Substantia nigra (tissue), 51 donors: ENCODE measurements at places on chromosomes 3 and 15.

- DNase-seq, result no peak
Observed at GRCh38 chr3:138862531-138862923, 27.8 kb upstream of the PIK3CB start.

- no peak for DNase-seq
Observed at GRCh38 chr3:30206051-30206450, 400.4 kb upstream of the TGFBR2 start.

GRCh38 chr3:124773351-124774326 lies 43.4 kb downstream of the UMPS start:
- DNase-seq, result no peak

DNA sequence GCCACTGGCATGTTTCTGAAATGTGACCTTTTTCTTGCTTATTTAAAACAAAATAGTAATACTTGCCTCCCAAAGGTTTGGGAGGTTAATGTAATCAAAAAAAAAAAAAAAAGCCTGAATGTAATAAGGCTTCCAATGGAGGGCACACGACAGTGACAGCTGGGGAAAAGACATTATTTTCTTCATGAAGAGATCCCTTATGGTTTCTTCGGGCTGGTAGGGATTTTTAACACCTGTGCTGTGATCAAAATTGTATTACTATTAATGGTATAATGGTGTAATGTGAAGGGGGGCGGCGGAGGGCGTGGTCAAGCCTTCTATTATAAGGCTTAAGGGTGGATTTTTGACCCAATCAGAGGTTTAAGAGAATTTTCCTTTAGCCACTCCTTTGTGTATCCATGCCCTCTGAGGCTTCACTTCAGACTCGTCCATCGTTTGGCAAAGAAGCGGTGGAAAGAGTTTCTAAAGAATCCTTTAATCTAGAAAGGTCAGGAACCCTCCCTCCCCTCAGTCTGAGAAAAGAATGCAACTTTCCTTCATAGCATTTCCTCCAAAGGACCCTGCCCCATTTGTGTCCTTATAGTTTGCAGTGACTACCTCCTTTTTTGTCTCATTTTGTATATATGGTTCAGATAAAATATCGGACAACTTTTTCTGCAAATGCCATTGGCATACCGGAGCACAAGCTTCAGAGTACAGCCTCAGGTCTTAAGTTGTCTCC lies 89.5 kb upstream of the CHD2 start:
- DNase-seq, result peak; percentile 56

DNA sequence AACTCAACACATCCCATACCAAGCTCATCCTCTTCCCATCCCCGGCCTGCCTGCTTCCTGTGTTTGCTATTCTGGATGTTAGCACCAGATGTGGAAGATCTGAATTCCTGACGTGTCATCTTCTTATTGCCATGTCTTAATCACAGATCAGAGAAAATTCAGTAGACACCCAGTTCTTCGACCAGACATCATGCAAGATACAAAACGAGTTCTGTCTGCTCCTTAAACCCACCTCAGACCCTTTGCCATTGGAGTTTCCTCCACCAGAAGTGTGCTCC lies 52.0 kb downstream of the FGD5 start:
- no peak for DNase-seq

- peak; percentile 57 for DNase-seq
Observed at GRCh38 chr3:42014921-42015533, 53.1 kb upstream of the ULK4 start.

GRCh38 chr3:128965818-128966217 lies 28.1 kb downstream of the CFAP92 start:
- DNase-seq, result no peak

DNA sequence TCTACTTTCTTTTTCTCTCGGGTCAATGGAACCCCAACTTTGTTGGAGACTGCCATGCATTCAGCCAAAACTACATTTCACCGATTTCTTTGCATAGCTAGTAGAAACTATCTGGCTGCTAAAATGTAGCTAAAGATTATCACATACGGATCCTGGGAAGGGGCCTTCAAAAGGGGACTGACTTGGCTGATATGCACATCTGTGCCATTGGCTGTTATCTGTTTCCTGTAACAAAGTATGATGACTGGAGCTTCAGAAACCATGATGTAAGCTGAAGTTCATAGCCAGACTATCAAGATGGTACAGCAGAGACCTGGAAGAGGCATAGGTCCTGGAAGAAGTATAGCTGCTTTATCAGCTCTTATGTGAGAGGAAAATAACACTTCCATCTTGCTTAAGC lies 179.1 kb downstream of the NSUN3 start:
- DNase-seq, result no peak

GRCh38 chr3:126102530-126102951 lies 18.6 kb upstream of the SLC41A3 start:
- DNase-seq, result no peak

DNA sequence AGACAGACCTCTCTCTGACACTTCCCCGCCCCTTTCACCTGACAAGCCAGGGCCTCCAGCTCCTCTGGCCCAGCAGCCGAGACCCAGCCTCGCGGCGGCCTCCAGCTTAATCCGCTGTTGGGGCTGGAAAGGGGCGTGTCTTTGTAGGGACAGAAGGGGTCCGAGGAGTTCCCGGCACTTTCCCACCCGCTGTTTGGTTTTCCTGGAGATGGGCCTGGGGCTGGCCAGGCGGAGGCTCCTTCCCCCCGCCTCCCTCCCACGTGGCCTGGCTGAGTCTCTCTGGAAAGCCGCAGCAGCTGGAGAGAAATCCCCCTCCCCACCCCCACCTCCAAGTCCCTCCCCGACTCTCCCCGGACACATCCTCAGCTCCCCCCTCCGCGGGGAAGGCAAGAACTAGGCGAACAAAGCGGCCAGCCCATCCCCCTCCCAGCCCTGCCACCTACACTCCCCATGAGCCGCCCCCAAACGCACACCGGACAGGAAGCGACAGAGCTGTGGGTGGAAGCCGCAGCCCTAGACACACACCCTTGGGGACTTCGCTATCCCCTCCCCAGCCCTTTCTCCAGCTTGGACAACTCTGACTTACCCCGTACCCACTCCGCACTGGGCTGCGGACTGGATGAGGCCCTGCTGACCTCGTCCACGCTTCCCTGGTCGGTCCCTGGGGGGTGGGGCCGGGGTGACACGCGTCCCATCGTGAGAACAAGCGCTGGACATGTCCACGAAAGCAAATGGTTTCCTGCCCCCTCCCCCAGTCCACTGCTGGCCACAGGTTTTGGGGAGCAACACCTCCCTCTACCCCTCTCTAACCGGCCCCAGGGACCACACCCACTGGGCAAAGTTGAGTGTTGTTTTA lies 1.2 kb downstream of the IGDCC4 start:
- DNase-seq, result no peak

DNA sequence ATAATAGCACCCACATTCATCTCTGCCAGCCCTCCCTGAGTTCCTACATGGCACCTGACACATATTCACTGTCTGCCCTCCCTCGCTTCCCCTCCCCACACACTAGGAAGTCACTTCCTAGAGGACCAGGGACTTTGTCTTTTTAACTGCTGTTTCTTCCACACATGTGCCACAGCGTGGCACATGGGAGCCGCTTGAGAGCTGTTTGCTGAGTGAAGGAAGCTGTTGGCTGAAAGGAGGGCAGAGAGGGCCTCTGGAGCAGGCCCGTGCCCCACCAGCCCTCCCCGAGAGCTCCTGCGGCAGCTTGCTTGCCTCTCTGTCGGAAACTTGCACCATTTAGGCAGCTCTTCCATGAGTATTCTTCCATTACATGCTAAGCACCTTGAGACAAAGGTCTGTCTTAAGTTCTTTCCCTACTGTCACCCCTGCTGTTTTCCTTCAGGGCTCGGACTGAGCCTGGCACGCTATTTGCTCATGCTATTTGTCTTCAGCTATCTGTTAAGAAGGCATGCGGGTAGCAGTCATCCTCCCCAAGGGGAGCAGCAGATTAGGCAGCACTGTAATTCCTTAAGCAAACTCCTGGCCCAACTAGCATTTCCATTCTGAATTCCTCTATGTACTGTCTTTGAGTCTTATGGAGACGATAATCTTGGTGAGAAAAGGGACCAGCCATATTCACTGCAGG lies 72.2 kb downstream of the CACNA1D start:
- no peak for DNase-seq

- no peak for DNase-seq
Observed at GRCh38 chr3:78621061-78621716, 1146.6 kb downstream of the ROBO1 start.

- DNase-seq, result no peak
Observed at GRCh38 chr3:104190681-104191080, 1176.0 kb upstream of the ALCAM start.

- DNase-seq, result no peak
Observed at GRCh38 chr3:141459008-141459407, 27.8 kb upstream of the RASA2 start.

DNA sequence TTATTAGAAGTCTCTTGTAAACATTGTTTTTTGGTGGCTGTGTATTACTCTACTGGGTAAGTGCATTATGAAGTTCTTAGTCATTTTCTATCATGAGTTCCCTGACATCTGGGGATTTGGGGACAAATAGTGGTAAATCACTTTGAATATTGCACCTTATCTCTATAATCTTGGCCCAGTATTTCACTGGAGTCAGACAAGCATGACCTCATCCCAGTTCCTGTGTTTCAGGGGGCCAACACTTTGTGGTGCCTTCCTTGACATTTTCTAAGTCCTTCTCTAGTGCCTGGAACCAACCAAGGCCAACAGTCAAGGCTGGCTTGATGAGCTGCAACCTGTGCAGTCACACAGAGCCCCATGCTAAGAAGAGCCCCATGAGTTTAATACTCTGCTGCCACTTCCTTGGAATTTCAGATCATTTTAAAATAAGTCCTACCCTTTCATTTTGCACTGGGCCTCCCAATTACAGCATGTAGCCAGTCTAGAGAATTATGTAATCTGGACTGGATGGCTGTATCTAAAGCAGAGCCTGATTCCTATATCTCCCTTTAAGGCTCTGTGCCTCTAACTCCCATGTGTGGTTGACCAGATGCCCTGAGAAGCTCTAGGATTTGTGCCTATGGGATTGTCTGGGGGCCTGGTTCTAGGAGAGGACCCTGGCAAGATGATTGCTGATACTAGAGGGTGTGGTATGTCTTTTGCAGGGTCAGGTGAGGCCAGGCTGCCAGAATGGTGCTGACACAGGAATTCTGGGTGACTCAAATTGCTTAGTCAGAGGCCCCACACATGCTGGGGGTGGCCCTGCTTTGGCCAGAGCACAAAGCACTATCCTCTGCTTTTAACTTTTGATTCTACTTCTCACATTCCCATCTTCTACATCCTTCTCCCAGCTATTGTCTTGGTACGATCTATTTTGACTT lies 319.6 kb upstream of the TBC1D5 start:
- DNase-seq, result no peak

- no peak for DNase-seq
Observed at GRCh38 chr15:95669146-95669922, 661.2 kb upstream of the NR2F2 start.

GRCh38 chr3:111963424-111963823 lies 15.4 kb upstream of the ABHD10 start:
- no peak for DNase-seq
